Breast epithelium (tissue), 4 donors: ENCODE measurements at places on chromosomes 12 and 14. TPM values are rescaled to one million over a fixed set of nuclear protein-coding genes. Genes with fewer than 3 reads are reported as not detected.

TMEM132C gene
- total RNA-seq: 7.2 TPM

DNA sequence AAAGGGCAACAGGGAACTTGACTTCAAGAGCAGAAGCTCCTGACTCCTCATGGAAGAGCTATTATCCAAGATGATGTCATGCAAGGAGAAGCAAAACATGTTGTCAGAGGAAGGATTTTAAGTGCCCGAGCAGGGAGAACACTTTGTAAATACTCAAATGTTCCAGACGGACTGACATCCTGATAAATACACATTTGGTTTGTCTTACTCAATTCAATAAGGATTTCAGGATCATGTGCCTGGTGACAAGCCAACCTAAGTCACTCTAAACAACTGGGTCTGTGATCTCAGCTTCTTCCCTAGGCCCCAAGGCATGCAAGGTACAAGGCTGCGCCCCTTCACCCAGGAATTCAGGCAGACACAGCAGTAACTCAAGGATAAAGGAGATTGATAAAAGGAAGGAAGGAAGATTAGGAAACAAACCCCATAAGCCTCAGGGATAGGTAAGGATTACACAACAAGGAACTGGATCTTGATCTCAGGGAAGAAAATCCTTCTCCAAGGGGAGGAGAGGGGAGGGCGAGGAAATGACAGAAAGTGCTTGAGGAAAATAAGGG lies 26.8 kb upstream of the CEBPE start:
- H3K27me3 ChIP-seq: no peaks in the 10 kb centered on the region
- DNase-seq: no peak
- peaks cover 18% of the 10 kb centered on the region for H3K4me1 ChIP-seq

DNA sequence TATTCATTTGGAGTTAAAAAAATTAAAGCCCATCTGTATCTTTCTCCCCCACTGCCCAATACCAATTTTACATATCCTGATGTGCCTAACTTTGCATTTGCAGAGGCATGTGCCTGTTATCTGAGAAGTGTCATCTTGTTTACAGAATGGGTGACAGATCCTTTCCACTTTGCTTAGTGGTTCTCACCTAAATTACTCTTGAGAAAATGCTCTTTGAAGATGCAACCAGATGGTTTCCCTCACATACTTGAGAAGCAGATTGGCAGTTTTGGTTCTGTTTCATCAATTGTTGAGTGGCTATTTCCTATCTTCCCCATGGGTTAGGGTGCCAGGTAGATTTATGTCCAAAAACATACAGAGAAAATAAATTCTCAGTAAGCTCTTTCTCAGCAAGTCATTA lies 1051.4 kb upstream of the ATXN7L3B start:
- no peak overlapping the region for H3K4me3 ChIP-seq
- no peak overlapping the region for H3K27ac ChIP-seq
- no peaks in the 10 kb centered on the region for H3K36me3 ChIP-seq

- peak overlapping the region; percentile 87 for H3K27ac ChIP-seq
- no peak for DNase-seq
- peak overlapping the region; percentile 79 for H3K4me3 ChIP-seq
- H3K4me1 ChIP-seq: peaks cover 5% of the 10 kb centered on the region
- peaks cover 16% of the 10 kb centered on the region for H3K27me3 ChIP-seq
These were observed 553 bp downstream of the TRIM9 start for GRCh38 chr14:51094282-51094821.

GRCh38 chr14:31484754-31485153 lies 3.1 kb downstream of the GPR33 start:
- no peak overlapping the region for H3K4me3 ChIP-seq
- DNase-seq: no peak
- H3K4me1 ChIP-seq: no peaks in the 10 kb centered on the region
- no peak overlapping the region for H3K27ac ChIP-seq

DNA sequence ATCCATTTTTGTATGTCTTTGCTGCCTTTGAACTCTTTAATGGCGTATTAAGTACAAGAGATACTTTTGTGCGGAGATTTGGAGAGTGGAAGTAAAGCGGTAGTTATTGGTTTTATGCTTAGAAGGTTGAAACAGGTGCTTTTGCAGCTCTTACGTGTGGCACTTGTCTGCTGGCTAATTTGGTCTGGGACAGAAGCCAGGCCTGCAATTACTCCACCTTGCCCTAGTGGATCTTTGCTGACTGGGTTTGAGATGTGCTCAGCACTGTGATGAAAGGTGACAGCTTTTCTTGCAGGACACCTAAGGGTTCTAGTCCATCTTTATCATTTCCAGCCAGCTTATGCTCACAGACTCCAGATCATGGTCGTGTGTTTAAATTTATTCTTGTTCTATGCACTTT lies 252.5 kb downstream of the RPL10L start:
- no peaks in the 10 kb centered on the region for H3K4me1 ChIP-seq
- H3K36me3 ChIP-seq: no peaks in the 10 kb centered on the region
- no peak overlapping the region for H3K27ac ChIP-seq
- no peaks in the 10 kb centered on the region for H3K27me3 ChIP-seq
- no peak overlapping the region for H3K4me3 ChIP-seq

DNA sequence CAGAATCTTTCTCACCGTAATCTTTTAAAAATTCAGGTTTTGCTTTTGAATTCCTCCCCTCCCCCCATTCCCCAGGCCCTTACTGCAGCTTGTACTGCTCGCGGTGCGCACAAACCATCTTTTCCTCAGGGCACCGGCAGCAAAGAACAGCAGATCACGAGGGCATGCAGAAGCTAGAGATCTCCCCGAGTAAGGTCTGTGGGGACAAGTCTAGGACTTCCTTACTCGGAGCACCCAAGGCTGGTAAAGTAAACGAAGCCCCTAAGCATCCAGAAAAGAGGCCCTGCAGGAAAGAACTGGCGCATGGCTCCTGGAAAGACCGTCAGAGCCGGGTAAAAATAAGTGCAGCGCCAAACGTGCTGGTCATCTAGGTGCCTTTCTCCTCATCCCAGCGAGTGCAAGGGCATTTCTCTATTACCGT lies 727 bp downstream of the LDHB start:
- no peaks in the 10 kb centered on the region for H3K27me3 ChIP-seq
- H3K4me1 ChIP-seq: no peaks in the 10 kb centered on the region
- peak overlapping the region; percentile 84 for H3K4me3 ChIP-seq
- DNase-seq: no peak

GRCh38 chr12:4862809-4863208 lies 46.9 kb upstream of the KCNA1 start:
- peaks cover 3% of the 10 kb centered on the region for H3K4me1 ChIP-seq
- DNase-seq: no peak
- H3K27me3 ChIP-seq: no peaks in the 10 kb centered on the region
- H3K36me3 ChIP-seq: no peaks in the 10 kb centered on the region
- no peak overlapping the region for H3K27ac ChIP-seq

GRCh38 chr14:94307410-94307992 lies 14.4 kb upstream of the SERPINA10 start:
- H3K27ac ChIP-seq: no peak overlapping the region
- H3K4me3 ChIP-seq: no peak overlapping the region
- no peaks in the 10 kb centered on the region for H3K27me3 ChIP-seq
- H3K36me3 ChIP-seq: no peaks in the 10 kb centered on the region
- DNase-seq: no peak

ARMH4 gene
- 5.4 TPM for total RNA-seq

SMCO2 gene
- total RNA-seq: not detected

REP15 gene
- 3.3 TPM for total RNA-seq

DNA sequence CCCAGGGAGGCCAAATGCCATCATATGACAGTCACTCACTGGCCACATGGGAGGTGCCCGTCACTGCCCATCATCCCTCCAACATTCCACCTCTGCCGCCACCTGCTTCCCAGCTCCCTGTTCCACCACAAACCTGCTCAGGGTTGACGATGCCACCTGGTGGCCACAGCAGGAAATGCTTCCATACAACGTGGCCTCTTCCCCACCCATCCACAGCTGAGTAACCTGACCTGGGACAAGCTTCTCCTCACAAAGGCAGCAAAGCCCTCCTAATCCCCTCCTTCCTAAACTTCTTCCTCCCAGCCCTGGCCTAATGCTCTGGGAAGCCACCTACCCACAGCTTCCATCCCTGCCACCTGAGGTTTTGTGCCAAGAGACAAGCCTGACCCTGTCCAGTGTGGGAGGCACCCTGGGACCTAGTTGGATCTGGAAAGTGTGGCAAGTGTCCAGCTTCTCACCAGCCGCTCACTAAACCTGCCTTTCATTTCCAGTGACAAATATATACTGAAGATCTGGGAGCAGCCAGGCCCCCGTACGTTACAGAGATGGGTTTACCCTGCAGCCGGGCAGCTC lies 4.3 kb downstream of the DEGS2 start:
- no peak for DNase-seq
- H3K4me1 ChIP-seq: no peaks in the 10 kb centered on the region
- H3K4me3 ChIP-seq: no peak overlapping the region
- H3K27ac ChIP-seq: peak overlapping the region; percentile 75

GRCh38 chr12:50981319-50982239 lies 29.2 kb downstream of the HIGD1C start:
- H3K27ac ChIP-seq: no peak overlapping the region
- no peaks in the 10 kb centered on the region for H3K27me3 ChIP-seq
- H3K4me1 ChIP-seq: no peaks in the 10 kb centered on the region

DNA sequence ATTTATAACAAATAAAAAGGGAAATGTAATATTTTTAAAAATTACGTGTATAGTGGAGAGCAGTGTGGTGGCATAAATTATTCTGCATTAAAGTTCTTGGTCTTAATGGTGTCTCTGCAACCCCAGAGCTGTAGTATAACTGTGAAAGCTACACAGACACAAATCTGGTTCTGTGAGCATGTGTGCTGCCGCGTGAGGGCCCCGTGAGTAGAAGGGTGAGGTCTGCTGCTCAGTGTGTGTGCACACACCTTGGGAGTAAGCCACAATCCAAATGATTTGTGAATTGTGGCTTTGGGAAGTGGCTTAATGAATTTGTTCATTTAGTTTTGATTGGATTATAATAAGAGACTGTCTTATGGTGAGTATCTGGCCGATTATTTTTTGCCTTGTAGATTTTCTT lies 16.8 kb downstream of the PELI2 start:
- no peaks in the 10 kb centered on the region for H3K27me3 ChIP-seq
- no peak overlapping the region for H3K4me3 ChIP-seq
- H3K27ac ChIP-seq: no peak overlapping the region
- H3K4me1 ChIP-seq: no peaks in the 10 kb centered on the region
- DNase-seq: no peak

GRCh38 chr12:89556976-89557375 lies 31.1 kb upstream of the POC1B start:
- no peak for DNase-seq
- H3K4me1 ChIP-seq: no peaks in the 10 kb centered on the region
- no peaks in the 10 kb centered on the region for H3K36me3 ChIP-seq
- no peak overlapping the region for H3K27ac ChIP-seq
- no peak overlapping the region for H3K4me3 ChIP-seq
- no peaks in the 10 kb centered on the region for H3K27me3 ChIP-seq

DNA sequence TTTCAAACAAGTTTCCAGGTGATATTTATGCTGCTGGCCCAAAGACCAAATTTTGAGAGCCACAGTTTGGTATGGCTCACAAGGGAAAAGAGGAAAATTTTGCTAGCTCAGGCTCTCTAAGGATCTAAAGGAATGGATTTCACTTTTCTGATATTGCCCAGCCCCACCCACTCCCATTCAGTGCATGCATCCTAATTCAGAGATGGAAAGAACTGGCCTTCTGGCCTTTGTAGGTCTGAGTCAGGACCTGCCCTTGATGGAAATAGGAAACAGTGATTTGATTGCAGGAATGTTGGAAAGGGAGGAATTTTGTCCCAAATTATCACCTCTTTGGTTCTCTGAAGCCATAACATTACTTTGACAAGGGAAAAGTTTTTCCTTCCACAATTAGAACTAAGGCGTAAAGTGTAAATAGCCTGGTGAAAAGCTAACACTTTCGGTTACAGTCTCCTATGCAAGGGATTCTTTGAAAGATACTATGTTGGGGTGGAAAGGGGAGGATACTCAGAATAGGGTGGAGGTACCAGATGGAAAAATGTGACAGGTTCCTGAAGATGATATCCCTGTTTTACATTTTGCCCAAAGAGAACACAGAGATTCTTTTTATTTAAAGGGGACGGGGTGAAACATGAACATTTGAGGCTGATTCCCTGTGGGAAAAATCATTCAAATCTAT lies 11.1 kb downstream of the ZNF641 start:
- H3K4me3 ChIP-seq: no peak overlapping the region
- H3K27ac ChIP-seq: no peak overlapping the region
- H3K4me1 ChIP-seq: no peaks in the 10 kb centered on the region
- H3K36me3 ChIP-seq: no peaks in the 10 kb centered on the region
- no peak for DNase-seq
